ENCODE measurements at places on chromosomes 3 and 15.

- DNase-seq: no peak
Measured at GRCh38 chr3:154668187-154668586, 238.2 kb upstream of the GPR149 start.

DNA sequence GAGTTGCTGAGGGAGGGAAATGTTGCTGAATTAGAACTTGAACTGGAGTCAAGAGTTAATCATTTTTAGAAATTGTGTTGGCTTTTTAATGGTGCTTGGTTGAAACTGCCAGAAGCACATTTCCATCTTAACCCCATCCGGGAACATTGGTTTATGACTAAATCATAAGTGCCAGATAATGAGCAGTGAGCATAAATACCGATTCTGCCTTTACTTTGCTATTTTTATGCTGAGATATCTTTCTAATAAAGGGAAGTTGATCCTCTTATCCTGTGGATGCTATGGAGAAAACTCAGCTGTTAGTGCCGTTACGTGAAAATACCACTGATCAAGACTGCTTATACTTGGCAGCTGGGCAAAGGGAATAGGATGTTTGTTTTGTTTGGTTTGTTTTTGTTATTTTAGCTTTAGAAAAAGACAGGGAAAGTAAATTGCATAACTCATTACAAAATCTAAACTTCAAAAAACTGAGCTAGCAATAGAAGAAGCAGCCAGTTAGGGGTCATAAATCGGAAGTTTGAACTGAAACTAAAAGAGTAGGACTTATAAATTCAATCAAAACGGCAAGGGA, 813.1 kb downstream of the NAALADL2 start:
- no peak for DNase-seq

GRCh38 chr15:94258246-94258645, 26.9 kb downstream of the MCTP2 start:
- DNase-seq: no peak

DNA sequence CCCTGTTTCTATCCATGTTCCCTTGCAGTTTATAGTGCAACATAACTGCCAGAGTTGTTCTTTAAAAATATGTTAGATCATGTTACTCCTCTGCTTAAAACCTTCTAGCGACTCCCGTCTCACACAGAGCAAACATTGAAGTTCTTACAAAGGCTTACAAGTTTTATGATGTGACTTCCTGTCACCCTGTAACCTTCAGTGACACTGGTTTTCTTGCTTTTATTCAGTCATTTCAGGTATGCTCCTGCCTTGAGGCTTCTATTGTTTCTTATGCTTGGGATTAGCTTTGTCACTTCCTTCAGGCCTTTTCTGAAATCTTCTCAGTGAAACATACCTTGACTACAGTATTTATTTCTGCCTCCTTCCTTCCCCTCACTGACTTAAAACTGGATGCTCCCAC, 252.1 kb downstream of the DOCK3 start:
- no peak for DNase-seq

All from stimulated activated CD4-positive, alpha-beta T cell treated with anti-CD3 and anti-CD28 coated beads, Interleukin-4, amount 100 ng/mL, for 24 hours (primary cell).